Type B pancreatic cell (in vitro differentiated cells): ENCODE measurements at places on chromosomes 3 and 15. TPM values are rescaled to one million over a fixed set of nuclear protein-coding genes. Genes with fewer than 3 reads are reported as not detected.

The MELTF gene
- total RNA-seq = 3.0 and 7.6 TPM in 2 replicates

The WDR53 gene
- 16.9 and 17.1 TPM in 2 replicates for total RNA-seq

The ZNF592 gene
- total RNA-seq = 26.4 and 26.8 TPM in 2 replicates

The TMEM87A gene
- 44.3 and 67.0 TPM in 2 replicates for total RNA-seq

The SI gene
- 4.7 and 8.4 TPM in 2 replicates for total RNA-seq

The MOBP gene
- total RNA-seq = not detected in 2 replicates

The GOLGA6L7 gene
- not detected in 2 replicates for total RNA-seq

The ANKUB1 gene
- 0.82 TPM in 1 of 2 replicates, not detected in the other for total RNA-seq

GRCh38 chr3:167884481-167884880, 149.0 kb downstream of the SERPINI1 start:
- H3K4me1 ChIP-seq = peaks cover 10% of the 10 kb centered on the region
- no peak overlapping the region for H3K4me3 ChIP-seq
- no peak overlapping the region for H3K27ac ChIP-seq
- DNase-seq = no peak

GRCh38 chr3:133492159-133492741, 81.2 kb upstream of the CDV3 start:
- H3K36me3 ChIP-seq = no peaks in the 10 kb centered on the region
- DNase-seq = no peak
- no peak overlapping the region for H3K4me3 ChIP-seq
- peaks cover 14% of the 10 kb centered on the region for H3K4me1 ChIP-seq
- peaks cover 5% of the 10 kb centered on the region for H3K27me3 ChIP-seq
- no peak overlapping the region for H3K27ac ChIP-seq

DNA sequence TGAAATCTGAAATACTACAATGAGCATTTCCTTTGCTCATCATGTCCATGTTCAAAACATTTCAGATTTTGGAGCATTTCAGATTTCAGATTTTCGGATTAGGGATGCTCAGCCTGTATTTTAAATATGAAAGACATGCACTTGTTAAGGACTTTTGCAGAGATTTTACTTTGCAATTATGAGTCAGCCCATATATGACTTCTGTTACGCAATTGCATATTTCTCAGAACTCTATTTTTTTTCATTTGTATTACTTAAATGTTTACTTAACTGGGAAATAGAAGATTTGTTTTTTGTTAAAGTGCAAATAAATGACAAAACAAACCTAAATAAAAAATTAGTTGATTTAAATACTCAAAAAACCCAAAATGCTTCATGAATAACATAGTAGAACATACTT, 376.2 kb downstream of the ZBTB20 start:
- H3K4me3 ChIP-seq = no peak overlapping the region
- no peak for DNase-seq
- H3K27ac ChIP-seq = no peak overlapping the region
- peaks cover 4% of the 10 kb centered on the region for H3K4me1 ChIP-seq

- DNase-seq = no peak
- no peak overlapping the region for H3K4me3 ChIP-seq
- H3K27me3 ChIP-seq = peaks cover 14% of the 10 kb centered on the region
- H3K36me3 ChIP-seq = no peaks in the 10 kb centered on the region
- no peaks in the 10 kb centered on the region for H3K4me1 ChIP-seq
- H3K27ac ChIP-seq = no peak overlapping the region
These were observed 103.2 kb upstream of the ST8SIA2 start for GRCh38 chr15:92290359-92290992.

DNA sequence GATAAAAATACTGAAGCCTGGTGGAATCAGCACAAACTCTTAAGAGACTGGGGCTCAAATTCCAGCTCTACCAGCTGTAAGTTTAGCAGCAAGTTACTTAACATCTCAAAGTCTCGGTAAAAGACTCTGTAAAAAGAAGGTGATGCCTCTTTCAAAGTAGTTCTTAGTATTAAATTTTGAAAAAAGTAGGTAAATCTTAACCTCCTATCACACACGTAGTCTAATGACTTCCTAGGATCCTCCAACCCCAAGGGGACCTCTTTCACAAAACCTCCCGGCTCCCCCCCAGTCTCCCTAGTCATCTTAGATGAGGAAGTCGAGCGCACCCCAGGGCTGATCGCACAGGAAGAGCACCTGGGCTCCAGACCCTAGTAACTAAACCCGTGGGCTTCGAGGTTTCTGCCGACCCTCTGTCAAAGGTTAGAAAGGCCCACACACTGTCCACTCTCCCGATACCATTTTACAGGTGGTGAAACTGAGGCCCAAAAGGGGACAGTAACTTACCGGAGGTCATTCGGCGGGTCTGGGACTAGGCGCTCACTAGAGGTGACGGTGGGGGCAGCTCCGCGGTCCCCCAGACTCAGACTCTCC, 427 bp downstream of the MBD4 start:
- H3K36me3 ChIP-seq = peaks cover 6% of the 10 kb centered on the region
- H3K27ac ChIP-seq = peak overlapping the region; percentile 96

DNA sequence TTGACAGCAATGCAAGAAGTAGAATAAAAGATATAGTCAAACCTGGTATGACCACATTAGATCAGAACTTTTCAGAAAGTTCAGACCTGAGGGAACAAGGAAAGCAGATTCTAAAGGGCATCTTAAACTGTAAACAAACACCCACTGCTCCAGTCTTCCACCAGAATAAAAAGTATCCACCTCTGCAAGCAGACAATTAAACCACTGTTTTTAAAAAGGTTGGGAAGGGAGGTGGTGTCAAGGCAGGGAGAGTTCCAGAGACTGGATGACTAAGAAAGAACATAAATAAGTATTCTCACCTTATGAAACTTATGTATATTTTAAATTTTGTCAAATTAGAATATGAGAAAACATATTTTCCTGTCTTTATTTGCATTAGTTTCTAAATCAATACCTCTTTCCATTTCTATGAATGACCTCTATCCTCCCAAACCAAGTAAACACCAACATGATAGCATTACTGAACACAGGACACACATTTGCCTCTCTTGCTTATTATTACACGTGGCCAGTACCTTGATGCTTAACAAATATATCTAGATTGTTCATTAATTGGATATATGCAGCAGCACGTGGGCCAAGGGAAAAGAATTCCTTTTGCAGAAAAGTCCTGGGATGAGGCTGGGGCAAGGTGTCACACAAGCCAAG, 31.6 kb downstream of the PIK3CB start:
- H3K4me1 ChIP-seq = no peaks in the 10 kb centered on the region
- H3K27ac ChIP-seq = no peak overlapping the region
- DNase-seq = no peak
- H3K27me3 ChIP-seq = no peaks in the 10 kb centered on the region
- H3K4me3 ChIP-seq = no peak overlapping the region

- H3K27me3 ChIP-seq = no peaks in the 10 kb centered on the region
- no peak overlapping the region for H3K4me3 ChIP-seq
- peaks cover 7% of the 10 kb centered on the region for H3K4me1 ChIP-seq
- H3K36me3 ChIP-seq = peaks cover 31% of the 10 kb centered on the region
- DNase-seq = no peak
These were observed 59.3 kb downstream of the GLCE start for GRCh38 chr15:69219690-69220089.

DNA sequence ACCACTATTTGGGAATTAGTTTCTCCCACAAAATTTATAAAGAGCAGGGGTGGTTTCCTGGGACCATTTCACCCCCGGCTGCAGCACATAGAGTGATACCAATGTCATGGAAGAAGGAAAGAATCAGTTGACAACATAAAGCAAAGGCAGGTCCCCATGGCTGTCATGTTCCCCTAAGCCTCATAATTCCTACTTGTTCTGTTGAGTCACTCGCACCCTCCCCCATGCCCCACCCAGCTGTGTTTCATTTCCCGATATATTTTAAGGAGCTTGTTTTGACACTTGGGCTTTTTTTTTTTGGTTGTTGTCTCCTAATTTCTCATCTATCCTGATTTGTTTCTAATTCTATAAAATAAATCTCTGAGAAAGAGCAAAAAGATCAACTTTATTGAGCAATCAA, 24.9 kb downstream of the ERC2 start:
- H3K4me3 ChIP-seq = no peak overlapping the region
- no peaks in the 10 kb centered on the region for H3K36me3 ChIP-seq
- DNase-seq = no peak
- no peak overlapping the region for H3K27ac ChIP-seq
- H3K27me3 ChIP-seq = no peaks in the 10 kb centered on the region

DNA sequence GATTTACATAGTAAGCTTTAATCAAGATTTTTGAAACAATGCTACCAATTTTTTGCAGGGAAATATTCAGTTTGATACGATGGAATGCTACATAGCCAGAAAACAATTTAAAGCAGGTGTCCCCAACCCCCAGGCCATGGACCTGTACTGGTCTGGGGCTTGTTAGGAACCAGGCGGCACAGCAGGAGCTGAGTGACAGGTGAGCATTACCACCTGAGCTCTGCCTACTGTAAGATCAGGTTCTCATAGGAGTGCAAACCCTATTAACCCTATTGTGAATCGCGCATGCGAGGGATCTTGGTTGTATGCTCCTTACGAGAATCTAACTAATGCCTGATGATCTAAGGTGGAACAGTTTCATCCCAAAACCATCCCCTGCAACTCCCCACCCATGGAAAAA, 322.6 kb upstream of the NECTIN3 start:
- H3K4me1 ChIP-seq = peaks cover 20% of the 10 kb centered on the region
- peaks cover 3% of the 10 kb centered on the region for H3K36me3 ChIP-seq
- H3K27ac ChIP-seq = peak overlapping the region; percentile 34
- no peak for DNase-seq
- no peaks in the 10 kb centered on the region for H3K27me3 ChIP-seq

- no peak for DNase-seq
- peaks cover 6% of the 10 kb centered on the region for H3K4me1 ChIP-seq
- H3K4me3 ChIP-seq = no peak overlapping the region
- peaks cover 38% of the 10 kb centered on the region for H3K36me3 ChIP-seq
- no peak overlapping the region for H3K27ac ChIP-seq
These were observed 70.0 kb downstream of the DHX30 start for GRCh38 chr3:47872916-47873315.

DNA sequence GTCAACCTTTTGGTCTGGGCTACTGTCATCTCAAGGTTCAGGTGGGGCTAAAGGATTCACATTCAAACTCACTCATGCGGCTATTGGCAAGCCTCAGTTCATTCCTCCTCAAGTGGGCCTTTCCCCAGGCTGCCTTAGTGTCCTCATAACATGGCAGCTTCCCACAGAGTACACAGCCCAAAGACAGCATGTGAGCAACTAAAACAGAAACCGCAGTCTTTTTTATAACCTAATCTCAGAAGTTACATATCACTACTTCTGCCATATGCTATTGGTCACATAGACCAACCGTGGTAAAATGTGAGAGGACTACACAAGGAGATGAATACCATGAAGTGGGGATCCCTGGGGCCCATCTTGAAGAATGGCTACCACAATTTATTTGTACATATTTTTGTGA, 4.5 kb upstream of the CEP70 start:
- no peaks in the 10 kb centered on the region for H3K36me3 ChIP-seq
- H3K27ac ChIP-seq = no peak overlapping the region
- H3K4me3 ChIP-seq = no peak overlapping the region
- H3K4me1 ChIP-seq = no peaks in the 10 kb centered on the region
- DNase-seq = no peak

- H3K4me1 ChIP-seq = no peaks in the 10 kb centered on the region
- no peak overlapping the region for H3K4me3 ChIP-seq
- H3K36me3 ChIP-seq = peaks cover 30% of the 10 kb centered on the region
- no peaks in the 10 kb centered on the region for H3K27me3 ChIP-seq
These were observed 37.5 kb downstream of the NBEAL2 start for GRCh38 chr3:47016934-47017435.

- H3K36me3 ChIP-seq = no peaks in the 10 kb centered on the region
- peaks cover 13% of the 10 kb centered on the region for H3K27me3 ChIP-seq
- H3K4me3 ChIP-seq = no peak overlapping the region
- H3K4me1 ChIP-seq = peaks cover 40% of the 10 kb centered on the region
These were observed 475.0 kb upstream of the PROK2 start for GRCh38 chr3:72259755-72260587.

DNA sequence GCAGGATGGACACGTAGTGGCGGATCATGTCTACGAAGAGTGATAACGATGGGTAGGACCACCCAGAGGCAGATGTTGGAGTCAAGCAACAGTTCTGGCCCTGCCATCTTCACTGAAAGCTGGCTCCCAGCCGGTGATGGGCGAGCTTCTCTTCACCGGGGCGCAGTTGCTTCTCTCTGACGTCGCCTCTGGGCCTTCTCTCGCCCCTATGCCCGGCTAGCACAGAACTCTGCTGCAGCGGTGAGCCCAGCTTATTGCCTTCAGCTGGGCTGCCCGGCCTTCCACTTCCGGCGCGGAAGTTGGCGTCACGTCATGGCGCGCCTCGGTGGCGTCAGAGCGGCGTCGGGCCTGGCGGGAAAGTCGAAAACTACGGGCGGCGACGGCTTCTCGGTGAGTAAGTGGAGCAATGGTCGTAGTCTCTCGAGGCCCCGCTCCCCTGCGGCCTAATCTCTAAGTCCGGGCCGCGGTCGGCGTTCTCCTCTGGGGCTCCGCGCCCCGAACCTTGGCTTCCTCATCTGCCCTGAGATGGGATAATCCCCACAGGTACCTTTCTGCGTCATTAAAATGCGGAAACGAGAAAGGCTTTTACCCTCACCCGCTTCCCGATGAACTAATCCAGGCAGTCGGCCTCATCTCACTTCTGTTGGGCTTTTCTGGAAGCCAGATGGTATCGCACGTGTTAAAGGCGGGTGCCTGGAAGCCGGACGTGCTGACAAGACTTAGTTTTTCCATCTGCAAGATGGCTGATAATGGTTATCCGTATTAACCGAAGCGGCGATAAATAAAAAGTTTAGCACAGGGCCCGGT, at the start of gene FANCD2:
Gene FANCD2 (plus strand): TSS at position 354 of the 807 bp plus-strand sequence. CDS start 2,221 bp downstream, outside the sequence.
- no peaks in the 10 kb centered on the region for H3K27me3 ChIP-seq
- peaks cover 4% of the 10 kb centered on the region for H3K36me3 ChIP-seq
- peak within 1 kb of the TSS; percentile 97 for H3K4me3 ChIP-seq
- peaks cover 5% of the 10 kb centered on the region for H3K4me1 ChIP-seq
- peak; percentile 96 for DNase-seq

DNA sequence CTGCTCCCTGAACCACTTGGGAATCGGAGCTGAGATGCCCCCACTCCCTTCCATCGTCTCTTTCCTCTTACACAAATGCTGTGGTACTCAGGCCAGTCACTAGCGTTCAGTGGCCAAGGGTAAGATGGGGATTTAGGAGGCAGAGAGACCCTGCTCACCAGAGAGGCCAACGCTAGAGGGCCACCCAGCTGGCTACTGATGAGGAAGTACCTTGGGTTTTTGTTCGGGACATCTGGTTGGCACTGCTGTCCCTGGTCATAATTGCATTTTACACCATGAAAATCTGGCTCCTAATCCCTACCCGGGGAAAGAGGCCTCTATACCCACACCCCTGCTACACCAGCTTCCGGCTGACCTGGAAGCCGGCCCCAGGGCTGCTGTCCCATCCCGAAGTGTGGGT, 7.7 kb downstream of the MAP6D1 start:
- no peak for DNase-seq
- peaks cover 3% of the 10 kb centered on the region for H3K27me3 ChIP-seq
- peaks cover 7% of the 10 kb centered on the region for H3K4me1 ChIP-seq
- H3K36me3 ChIP-seq = peaks cover 13% of the 10 kb centered on the region
